ENCODE measurements at places on chromosomes 2 and 18.

DNA sequence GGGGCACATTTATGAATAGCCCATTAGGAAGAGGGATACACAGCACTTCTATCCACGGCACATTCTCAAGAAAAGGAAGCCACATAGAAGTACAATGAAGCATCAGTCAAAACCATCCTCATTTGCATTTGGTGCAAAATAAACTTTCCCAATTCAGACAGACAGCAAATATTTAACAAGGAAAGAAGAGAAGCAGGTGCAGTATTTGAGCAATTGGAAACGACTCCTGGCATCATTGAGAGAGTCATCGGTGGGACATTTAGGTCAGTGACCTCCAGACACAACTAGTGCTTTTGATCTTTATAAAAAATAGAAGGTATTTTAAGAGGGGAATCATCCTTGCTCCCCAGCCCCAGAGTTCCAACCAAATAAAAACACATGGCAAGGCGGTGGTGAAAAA is 118.0 kb downstream of the MREG start:
- no peak for DNase-seq

- DNase-seq = peak; percentile 39
Measured at GRCh38 chr18:56988022-56988421, 158.9 kb upstream of the BOD1L2 start.

DNA sequence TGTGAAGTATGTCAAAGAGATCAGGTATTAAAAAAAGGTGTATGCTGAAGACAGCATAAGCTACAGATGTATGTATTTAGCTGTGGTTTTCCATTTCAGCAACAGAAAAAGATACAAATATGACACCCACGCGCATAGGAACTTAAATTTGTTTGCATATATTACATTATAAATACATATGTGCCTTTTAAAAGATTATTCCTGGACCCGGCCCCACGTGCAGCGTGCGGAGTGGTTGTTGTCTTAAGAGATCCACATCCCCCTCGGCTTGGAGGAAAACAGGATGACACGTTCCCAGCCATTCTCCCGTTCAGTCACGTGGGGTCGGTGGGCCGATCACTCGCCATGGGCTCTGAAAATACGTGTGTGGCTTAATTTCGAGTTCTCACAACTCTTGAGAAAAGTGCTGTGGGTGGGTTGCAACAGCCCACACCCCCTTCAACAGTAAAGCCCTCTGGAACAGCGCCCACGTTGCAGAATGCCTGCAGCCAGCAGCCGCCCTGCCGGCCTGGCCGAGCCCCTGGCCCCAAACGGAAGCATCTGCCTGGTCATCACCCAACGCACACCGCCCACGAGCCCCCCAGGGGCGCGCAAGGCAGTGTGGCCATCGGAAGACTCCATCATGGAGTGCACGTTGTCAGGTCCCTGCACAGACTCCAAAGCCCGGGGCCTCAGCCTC is 18.6 kb upstream of the KCNG2 start:
- DNase-seq = no peak

GRCh38 chr2:32832821-32833220 is 113.9 kb upstream of the LTBP1 start:
- DNase-seq = no peak

GRCh38 chr18:31688606-31689005 is 4.2 kb upstream of the B4GALT6 start:
- DNase-seq = no peak

- no peak for DNase-seq
Measured at GRCh38 chr2:11628675-11629074, 41.3 kb downstream of the NTSR2 start.

GRCh38 chr2:23131066-23131575 is 253.9 kb upstream of the KLHL29 start:
- no peak for DNase-seq

DNA sequence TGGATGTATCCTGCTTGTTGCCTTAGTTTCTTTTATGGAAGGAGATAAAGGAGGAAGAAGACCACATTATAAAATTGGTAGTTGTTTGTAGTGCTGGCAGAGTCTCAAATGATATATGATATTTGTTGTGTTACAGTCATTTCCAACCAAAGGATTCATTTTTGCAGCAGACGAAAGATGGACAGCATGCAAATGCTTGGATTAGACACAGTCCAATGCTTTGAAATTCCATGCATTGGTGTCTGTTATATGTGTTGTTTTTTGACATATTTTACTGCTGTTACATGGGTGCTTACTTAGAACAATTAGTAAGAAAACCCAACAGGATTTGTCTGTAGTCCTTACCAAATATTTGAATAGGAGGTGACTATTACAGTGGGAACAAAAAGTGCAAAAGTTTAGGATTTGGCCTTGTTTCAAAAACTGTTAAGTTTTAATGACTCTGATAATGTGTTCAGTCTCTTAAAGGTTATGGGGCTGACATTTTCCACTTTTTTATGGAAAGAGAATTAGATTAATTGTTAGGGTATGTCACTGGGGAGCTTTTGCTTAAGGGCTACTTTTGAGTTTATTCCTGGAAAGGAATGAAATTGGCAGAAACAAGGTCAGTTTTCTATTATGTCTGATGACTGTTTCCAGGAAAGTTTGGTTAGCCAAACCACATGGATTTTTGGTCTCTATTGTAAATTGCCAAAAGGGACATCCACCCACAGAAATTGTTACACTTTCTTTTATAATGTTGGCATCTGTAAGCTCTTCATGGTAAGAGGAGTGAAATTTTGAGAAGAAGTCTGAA is 229.4 kb upstream of the MMADHC start:
- no peak for DNase-seq

GRCh38 chr2:171807831-171808393 is 86.1 kb downstream of the SLC25A12 start:
- DNase-seq = no peak

- DNase-seq = no peak
Measured at GRCh38 chr18:61167902-61168301, 165.3 kb upstream of the CDH20 start.

GRCh38 chr2:230602562-230603230 is 109.9 kb upstream of the CAB39 start:
- DNase-seq = no peak

- no peak for DNase-seq
Measured at GRCh38 chr2:29227935-29228675, 112.9 kb downstream of the CLIP4 start.

DNA sequence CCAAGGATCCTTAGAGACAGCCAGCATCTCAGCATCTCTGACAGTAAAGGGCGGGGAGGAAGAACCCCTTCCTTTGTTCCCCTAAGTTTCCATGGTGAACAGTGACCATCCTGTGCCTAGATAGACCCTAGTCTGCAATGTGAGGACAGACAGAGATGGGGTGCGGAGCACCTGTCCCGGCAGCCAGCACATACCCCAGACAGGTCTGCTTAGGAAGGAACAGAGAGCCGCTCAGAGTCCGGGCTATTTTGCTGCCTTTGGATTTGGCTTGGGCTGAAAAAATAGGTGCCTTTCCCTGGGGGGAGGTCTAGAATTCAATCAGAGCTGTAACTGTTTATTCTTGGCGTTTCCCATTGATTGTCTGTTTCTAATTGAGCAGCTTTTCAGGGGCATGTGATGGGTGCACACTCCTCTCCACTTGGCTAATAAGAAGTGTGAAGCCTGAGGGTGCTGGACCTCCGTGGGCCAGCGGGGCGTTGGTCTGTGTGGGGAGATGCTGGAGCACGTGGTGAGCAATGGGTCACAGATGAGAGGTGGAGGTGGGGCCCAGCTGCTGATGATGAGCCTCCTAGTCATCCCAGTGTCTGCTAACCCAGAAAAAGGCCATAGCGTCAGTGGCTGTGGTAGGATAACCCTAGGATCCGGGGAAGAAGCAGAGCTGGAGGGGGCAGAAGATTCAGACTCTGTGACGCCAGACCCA is 236.8 kb downstream of the SEPTIN10 start:
- DNase-seq = no peak

- DNase-seq = peak; percentile 57
Measured at GRCh38 chr2:70753902-70754301, 14.1 kb downstream of the ADD2 start.

- no peak for DNase-seq
Measured at GRCh38 chr2:29238497-29238896, 123.3 kb downstream of the CLIP4 start.

DNA sequence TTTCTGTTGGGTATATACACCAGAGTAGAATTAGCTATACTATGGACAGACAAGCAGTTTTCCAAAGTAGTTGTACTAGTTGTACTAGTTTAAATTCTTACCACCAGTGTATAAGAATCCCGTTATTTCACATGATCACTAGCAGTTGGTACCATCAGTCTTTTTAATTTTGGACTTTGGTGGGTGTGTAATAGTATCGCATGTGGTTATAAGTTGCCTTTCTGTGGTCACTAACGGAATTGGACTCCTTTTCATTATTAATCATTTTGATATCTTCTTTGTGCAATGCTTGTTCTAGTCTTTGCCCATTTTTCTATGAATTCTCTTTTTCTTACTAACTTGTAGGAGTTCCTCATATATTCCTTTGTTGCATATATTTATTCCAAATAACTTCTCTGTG is 89.8 kb downstream of the ASXL2 start:
- DNase-seq = no peak

DNA sequence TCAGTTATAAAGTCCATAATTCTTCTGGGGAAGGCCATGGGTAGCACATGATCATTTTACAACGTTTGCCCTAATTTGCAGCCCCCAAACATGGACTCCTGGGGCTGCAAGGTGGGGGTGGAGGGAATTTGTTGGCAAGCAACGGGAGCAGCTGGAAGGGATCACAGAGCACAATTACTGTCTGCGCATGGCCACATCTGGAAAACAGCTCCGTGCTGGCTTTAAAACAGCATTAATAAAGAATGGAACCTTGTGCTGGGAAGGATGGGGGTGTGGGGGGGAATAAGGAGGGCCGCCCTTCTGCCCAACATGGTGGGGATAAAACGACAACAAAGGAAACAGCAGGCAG is 60.9 kb upstream of the SLC14A2 start:
- no peak for DNase-seq

DNA sequence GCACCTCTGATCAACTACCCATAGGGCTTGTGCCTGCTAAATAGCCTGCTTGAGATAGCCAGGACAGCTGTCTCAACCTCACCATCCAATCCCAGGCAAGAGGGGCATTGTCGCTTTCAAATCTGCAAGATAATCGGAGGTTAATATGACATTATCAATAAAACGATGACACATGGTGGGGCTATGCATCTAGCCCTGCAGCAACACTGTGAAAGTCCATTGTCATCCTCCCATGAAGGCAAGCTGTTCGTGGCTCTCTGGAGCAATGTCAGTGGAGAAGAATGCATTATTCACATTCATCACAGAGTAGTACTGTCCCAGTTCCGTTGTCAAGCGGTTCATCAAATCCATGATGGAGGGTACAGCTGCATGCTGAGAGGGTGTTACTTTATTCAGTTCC is 18.9 kb upstream of the KLHL23 start:
- no peak for DNase-seq

DNA sequence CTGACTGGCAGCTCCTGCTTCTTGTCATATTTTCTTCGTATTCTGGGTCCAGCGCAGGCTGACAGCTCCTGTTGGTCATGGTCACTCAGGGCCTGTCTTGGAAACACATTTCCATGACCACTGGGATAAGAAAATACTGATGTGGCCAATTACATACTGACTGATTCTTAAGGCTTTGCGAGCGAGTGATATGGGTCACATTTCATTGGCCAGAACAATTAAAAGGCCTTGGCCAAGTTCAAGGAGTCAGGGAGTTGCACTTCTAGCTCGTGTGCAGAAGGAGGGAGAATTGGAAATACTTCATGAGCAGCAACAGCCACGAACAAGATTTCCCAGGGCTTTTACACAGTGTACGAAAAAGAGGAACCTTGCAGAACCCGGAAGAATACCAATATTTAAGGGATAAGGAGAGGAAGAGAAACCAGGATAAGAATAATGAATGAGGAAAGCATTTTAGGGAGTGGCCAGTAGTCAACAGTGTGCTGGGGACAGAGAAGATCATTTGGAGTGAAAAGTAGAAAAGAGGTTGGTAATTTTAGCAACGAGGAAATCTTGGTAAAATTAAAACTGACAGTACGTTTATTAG is 149.5 kb downstream of the ATP9B start:
- DNase-seq = no peak

- no peak for DNase-seq
Measured at GRCh38 chr2:216932113-216932862, 72.4 kb upstream of the TNP1 start.

- DNase-seq = no peak
Measured at GRCh38 chr2:53695575-53695974, 72.0 kb upstream of the CHAC2 start.

GRCh38 chr2:122233372-122233771 is 477.9 kb downstream of the TSN start:
- DNase-seq = no peak

GRCh38 chr2:67399831-67400489 is 2.8 kb downstream of the ETAA1 start:
- no peak for DNase-seq

- DNase-seq = no peak
Measured at GRCh38 chr2:16069663-16069932, 129.2 kb downstream of the MYCN start.

Data from NCI-H1436 treated with DMSO at 0.1 percent for 48 hours (cell line).